Right renal cortex interstitium (tissue), 3 donors: ENCODE measurements at places on chromosomes 11 and 22. TPM values are rescaled to one million over a fixed set of nuclear protein-coding genes. Genes with fewer than 3 reads are reported as not detected.
A peak's percentile ranks its signal among the peaks of the same experiment; 100 is the strongest.

GRCh38 chr11:4643076-4643475 is 706 bp upstream of the OR51E1 start:
- no peak for DNase-seq

DNA sequence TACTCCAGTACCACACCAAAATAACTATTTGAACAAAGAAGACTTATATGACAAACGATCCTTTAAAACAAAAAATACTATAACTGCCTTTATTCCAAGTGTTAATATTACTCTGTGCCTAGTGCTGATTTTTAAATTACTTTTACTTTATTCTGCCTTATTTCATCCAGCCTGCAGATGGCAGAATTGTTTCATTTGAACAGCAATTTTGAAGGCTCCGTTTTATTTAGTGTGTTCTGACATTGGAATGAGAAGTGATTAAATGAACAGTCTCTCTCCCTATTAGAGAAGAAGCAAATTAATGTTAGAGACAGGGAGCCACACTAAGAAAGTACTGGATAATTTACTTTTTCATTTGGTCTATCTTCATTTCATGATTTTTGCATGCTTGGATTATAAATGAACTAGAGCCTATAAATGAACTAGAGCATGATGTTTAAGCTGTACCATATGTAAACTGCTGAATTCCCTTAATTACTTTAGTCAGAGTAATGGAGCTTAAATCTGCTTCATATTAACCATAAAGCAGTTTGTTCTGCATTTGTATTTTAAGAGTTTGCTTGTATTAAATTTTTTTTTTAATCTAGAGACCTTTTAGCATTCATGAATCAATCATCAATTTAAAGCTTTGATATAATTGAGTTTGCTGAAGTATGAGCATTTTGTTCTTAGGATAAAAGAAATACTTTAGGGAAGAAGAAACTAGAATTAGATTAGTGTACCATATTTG is 9.8 kb downstream of the PDHX start:
- DNase-seq = peak; percentile 39

Gene SCGB2A2
- not detected for polyA plus RNA-seq

Gene KRTAP5-2
- polyA plus RNA-seq = not detected

DNA sequence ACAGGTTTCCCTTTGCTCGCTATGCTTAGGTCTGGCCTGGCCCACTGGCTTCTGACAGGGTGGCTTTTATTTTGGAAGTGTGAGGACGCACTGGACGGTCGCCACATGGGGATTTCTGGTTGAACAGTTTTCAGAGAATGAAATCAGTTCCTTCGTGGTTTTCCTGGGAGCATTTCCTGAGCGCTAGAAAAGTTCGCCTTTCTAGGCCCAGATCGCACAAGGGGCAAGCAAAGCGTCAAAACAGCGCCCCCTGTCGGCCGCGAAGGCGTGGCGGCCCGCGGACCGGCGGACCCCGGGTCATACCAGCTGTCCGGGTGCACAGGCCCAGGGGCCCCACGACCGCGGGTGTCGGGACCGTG is 12.7 kb upstream of the CYP2R1 start:
- peak; percentile 44 for DNase-seq

DNA sequence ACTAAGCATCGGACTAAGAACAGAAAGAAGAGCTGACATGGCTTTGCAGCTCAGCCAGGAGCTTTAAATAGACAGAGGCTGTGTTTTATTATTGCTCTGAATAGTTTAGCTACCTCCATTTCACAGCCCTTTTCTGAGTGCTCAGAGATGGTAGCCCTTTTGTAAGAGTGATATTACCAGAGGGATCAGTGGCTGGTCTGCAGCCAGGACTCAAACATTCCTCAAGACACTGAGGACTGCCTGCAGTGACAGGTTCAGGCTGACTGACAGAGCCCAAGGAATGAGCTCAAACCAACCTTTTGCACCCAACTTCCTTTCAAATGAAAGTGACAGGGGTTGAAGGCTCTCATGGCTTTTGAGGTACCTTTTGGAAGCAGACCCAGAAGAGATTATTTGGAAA is 189.0 kb downstream of the DDX10 start:
- no peak for DNase-seq

DNA sequence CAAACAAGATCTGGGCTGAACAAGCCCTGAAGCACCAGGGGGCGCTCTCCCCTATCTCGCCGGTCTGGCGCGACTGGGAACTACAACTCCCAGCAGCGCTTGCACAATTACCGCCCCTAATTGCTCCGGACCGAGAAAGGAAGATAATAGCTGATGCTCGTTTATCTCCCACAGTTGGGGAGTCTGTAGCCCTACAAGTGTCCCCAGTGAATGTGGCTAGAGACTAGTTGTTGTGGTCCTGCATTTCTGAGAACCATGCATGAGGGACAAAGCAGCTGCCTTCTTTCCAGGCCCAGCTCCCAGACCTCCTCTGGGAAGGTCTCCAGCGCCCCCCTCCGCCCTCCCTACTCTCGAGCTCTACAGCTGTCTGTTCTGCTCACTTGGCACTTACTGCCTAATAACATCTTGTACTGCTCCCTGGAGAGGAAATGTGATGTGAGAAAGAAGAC is 34.4 kb downstream of the NRXN2 start:
- peak; percentile 94 for DNase-seq

GRCh38 chr22:25120093-25120561 is 79.5 kb upstream of the CRYBB3 start:
- no peak for DNase-seq

- no peak for DNase-seq
Measured at GRCh38 chr22:39674536-39674935, 104.0 kb downstream of the CACNA1I start.

Gene CADM1
- 144 TPM for polyA plus RNA-seq
